Activated CD4-positive, alpha-beta memory T cell treated with anti-CD3 and anti-CD28 coated beads, Interleukin-2, amount 10 ng/mL, durations not matched to agents 7 days and 5 days (primary cell): ENCODE measurements at places on chromosomes 1 and 21. TPM values are rescaled to one million over a fixed set of nuclear protein-coding genes. Genes with fewer than 3 reads are reported as not detected.

- no peak overlapping the region for H3K4me3 ChIP-seq
- peaks cover 36% of the 10 kb centered on the region for H3K4me1 ChIP-seq
- DNase-seq: no peak
- peaks cover 10% of the 10 kb centered on the region for H3K36me3 ChIP-seq
- H3K27me3 ChIP-seq: peaks cover 19% of the 10 kb centered on the region
- no peak overlapping the region for H3K27ac ChIP-seq
These were observed 2.0 kb upstream of the UTP25 start for GRCh38 chr1:209825591-209826434.

GRCh38 chr21:35002879-35003722 is 46.0 kb downstream of the RUNX1 start:
- H3K36me3 ChIP-seq: peaks cover 53% of the 10 kb centered on the region
- no peak for DNase-seq
- H3K27ac ChIP-seq: no peak overlapping the region
- peaks cover 61% of the 10 kb centered on the region for H3K4me1 ChIP-seq
- no peaks in the 10 kb centered on the region for H3K27me3 ChIP-seq

DNA sequence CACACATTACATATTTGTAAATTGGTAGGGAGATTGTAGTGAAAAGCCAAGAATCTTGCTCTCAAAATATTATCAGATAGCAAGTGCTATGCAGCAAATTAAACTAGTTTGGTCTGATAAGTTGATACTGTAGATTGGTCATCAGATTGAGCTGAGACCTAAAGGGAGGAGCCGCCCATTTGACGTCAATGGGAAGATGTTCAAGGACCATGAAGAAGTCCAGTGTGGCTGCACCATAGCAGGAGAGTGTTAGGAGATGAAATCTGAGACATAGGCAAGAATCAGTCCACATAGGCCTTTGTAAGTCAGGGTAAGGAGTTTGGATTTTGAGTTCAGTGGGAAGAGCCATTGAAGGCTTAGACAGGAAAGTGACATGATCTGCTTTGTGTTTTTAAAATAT is 16.3 kb downstream of the ZMPSTE24 start:
- no peak for DNase-seq
- H3K27ac ChIP-seq: no peak overlapping the region
- H3K36me3 ChIP-seq: peaks cover 51% of the 10 kb centered on the region

DNA sequence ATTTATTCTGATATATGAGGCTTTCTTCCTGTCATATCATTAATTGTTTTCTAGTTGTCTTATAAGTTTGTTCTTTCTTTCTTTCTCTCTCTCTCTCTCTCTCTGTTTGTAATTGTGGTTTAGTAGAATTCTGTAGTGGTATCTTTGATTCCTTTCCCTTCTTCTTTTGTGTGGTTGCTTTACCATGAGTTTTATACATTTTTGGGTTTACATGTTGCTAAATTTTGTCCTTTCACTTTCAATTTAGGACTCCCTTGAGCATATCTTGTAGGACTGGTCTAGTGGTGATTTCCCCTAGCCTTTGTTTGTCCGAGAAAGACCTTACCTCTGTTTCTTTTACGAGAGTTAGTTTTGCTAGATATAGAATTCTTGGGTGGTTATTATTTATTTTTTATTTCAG is 162.3 kb upstream of the CHRM3 start:
- H3K36me3 ChIP-seq: no peaks in the 10 kb centered on the region
- no peaks in the 10 kb centered on the region for H3K4me1 ChIP-seq
- H3K27ac ChIP-seq: no peak overlapping the region
- H3K4me3 ChIP-seq: no peak overlapping the region

DNA sequence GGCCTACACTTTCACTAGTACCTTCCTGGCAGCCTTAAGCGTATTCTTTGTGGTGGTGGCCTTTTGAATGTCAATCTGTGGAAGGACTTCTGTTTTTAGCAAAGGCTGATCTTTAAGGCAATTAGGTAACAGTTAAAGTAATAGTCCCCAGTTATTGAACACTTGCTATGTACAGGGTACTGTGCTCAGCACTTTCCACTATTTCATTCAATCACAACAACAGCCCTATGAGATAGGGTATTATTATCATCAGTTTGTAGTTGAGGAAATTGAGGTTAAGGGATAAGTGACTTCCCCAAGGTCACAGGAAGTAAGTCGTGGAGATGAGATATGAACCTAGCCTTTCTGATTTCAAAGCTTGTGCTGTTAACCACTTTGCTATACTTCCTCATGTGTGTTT is 185.7 kb downstream of the ST6GALNAC3 start:
- no peak overlapping the region for H3K4me3 ChIP-seq
- peaks cover 29% of the 10 kb centered on the region for H3K4me1 ChIP-seq
- no peak for DNase-seq
- no peaks in the 10 kb centered on the region for H3K36me3 ChIP-seq
- H3K27ac ChIP-seq: no peak overlapping the region

DNA sequence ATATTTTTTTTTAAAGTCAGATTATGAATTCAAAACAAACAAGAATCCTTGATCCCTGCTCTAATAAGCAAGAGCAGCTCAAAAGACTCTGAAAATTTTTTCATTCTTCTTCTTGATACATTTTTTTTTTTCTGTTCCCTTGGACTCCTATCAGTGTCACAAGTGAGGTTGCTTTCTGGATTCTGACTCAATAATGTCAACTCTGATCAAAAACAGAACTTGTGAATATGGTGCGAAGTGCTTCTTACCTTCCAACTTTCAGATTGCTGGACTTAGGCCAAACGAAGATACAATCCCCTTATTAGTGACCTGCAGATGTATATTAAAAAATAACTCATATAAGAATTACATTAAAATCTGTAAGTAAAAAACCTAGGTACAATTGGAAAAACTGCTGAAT is 136.1 kb downstream of the GPATCH2 start:
- DNase-seq: no peak
- H3K4me1 ChIP-seq: peaks cover 14% of the 10 kb centered on the region
- no peak overlapping the region for H3K4me3 ChIP-seq
- H3K27ac ChIP-seq: no peak overlapping the region

DNA sequence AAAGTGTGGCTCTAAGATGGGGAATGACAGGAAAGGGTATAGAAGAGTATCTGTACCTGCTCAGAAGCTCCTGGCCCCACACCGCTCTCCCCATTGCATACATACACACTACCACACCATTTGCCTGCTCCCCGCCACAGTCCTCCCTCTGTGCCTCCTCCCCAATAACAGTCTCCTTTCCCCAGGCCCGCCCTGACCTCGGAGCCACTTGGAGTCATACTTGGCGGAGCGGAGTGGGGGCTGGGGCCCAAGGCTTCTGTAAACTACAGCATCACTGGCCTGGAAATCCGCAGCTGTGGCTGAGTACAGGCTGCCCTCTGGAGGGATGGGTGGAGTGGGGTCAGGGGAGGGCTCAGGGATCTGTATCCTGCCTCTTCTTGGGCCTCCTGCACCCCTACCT is 8.6 kb downstream of the SEMA6C start:
- no peak overlapping the region for H3K27ac ChIP-seq
- DNase-seq: no peak
- no peaks in the 10 kb centered on the region for H3K36me3 ChIP-seq
- H3K4me1 ChIP-seq: no peaks in the 10 kb centered on the region
- no peaks in the 10 kb centered on the region for H3K27me3 ChIP-seq

DNA sequence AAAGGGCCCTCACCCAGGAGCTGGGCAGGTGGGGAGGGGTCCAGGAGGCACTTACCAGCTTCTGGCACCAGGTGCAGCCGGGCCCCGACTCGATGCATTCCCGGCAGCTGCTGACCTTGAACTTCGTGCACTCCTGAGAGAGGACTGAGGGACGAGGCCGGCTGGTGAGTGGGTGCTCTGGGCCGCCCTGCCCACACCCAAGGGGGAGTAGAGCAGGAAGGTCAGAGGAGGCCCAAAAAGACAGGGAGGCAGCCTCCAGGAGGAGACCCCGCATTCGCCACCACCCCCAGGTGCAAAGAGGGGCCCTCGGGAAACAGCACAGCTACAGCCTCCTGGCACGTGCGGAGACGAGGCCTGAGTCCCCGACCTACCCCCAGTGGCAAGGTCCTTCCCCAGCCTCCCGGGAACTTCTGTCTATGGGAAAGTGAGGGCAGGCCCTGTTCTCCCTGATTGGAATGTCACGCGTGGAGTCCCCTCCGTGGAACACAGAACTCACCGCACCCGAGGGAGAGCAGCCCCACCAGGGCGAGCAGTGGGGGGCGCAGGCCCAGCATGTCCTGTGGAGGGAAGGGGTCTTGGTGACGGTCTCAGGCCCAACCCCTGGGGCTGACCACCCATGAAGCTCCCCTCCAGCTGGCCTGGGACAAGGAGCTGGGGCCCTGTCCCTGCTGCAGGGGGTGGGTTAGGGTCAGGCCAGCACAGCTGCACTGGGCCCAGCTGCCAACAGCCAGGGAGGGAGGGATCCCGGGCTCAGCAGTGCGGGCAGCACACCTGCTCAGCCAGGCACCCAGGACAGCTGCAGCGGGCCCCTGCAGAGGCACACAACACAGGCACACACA is 10.3 kb downstream of the ITGB2 start:
- H3K36me3 ChIP-seq: peaks cover 65% of the 10 kb centered on the region
- no peak for DNase-seq
- peak overlapping the region; percentile 89 for H3K27ac ChIP-seq

DNA sequence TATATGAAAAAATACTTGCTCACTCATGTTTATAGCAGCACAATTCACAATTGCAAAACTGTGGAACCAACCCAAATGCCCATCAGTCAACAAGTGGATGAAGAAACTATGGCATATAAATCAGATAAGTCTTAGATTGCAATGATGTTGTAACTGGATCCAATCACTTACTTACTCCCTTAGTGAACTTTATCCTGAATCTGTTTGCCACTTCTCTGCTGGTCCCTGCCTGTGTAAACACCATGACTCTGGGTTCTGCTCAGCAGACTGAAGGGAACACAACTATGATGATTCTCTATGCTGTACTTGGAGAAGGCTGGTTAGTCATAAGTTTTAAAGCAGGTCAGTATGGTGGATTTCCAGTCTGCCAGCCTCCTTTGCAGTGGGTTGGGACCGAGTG is 391.2 kb downstream of the RWDD3 start:
- no peaks in the 10 kb centered on the region for H3K27me3 ChIP-seq
- no peak overlapping the region for H3K4me3 ChIP-seq
- H3K36me3 ChIP-seq: no peaks in the 10 kb centered on the region
- H3K4me1 ChIP-seq: no peaks in the 10 kb centered on the region
- no peak overlapping the region for H3K27ac ChIP-seq

DNA sequence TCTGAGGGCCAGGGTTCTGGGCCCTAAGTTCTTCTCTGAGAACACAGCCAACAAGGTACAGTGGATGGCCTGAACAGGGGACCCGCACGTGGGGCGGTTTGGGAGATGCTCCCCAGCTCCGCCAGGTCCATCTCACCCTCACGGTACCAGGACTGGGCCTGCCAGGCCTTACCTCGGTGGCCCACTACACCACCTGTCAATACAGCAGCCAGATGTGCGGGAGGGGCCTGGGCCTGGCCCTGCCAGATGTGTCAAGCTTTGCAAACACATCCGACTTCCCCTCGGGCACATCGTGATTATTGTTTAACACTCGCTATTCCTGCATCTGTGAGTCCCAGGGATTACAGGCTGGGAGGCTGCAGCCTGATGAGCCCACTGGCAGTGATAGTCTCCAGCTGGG is 122.4 kb downstream of the LACTBL1 start:
- DNase-seq: no peak
- no peak overlapping the region for H3K27ac ChIP-seq
- H3K4me3 ChIP-seq: no peak overlapping the region
- peaks cover 30% of the 10 kb centered on the region for H3K27me3 ChIP-seq
- no peaks in the 10 kb centered on the region for H3K36me3 ChIP-seq

- no peaks in the 10 kb centered on the region for H3K4me1 ChIP-seq
- peaks cover 19% of the 10 kb centered on the region for H3K27me3 ChIP-seq
- no peak for DNase-seq
- no peak overlapping the region for H3K27ac ChIP-seq
These were observed 85.5 kb downstream of the PGBD5 start for GRCh38 chr1:230340526-230341161.

DNA sequence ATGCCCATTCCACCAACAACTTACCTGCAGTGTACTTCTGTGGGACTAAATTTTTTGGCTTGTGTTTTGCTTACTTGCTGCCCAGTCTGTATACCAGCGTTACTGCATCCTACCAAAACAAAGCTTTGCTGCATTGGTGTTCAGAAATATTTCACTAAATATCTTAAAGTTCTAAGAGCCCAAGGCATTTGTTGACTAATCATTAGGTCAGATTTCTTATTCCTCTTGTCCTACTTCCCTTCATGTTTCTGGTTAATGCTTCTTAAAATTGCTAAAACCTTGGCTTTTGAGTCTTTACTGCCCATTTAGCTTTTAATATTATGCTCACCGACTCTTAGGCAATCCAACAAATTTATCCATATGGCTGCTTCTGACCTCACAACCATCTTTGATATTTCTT is 161.8 kb downstream of the DPYD start:
- no peak overlapping the region for H3K4me3 ChIP-seq
- no peak for DNase-seq
- H3K4me1 ChIP-seq: no peaks in the 10 kb centered on the region
- H3K27me3 ChIP-seq: no peaks in the 10 kb centered on the region
- H3K27ac ChIP-seq: no peak overlapping the region

GRCh38 chr1:182990413-182991144 is 32.6 kb upstream of the LAMC1 start:
- H3K4me3 ChIP-seq: no peak overlapping the region
- no peaks in the 10 kb centered on the region for H3K4me1 ChIP-seq
- H3K36me3 ChIP-seq: no peaks in the 10 kb centered on the region
- H3K27ac ChIP-seq: no peak overlapping the region
- no peak for DNase-seq

GRCh38 chr21:20739421-20739820 is 258.8 kb upstream of the NCAM2 start:
- no peaks in the 10 kb centered on the region for H3K27me3 ChIP-seq
- H3K4me1 ChIP-seq: no peaks in the 10 kb centered on the region
- DNase-seq: no peak
- no peak overlapping the region for H3K27ac ChIP-seq
- H3K4me3 ChIP-seq: no peak overlapping the region

DNA sequence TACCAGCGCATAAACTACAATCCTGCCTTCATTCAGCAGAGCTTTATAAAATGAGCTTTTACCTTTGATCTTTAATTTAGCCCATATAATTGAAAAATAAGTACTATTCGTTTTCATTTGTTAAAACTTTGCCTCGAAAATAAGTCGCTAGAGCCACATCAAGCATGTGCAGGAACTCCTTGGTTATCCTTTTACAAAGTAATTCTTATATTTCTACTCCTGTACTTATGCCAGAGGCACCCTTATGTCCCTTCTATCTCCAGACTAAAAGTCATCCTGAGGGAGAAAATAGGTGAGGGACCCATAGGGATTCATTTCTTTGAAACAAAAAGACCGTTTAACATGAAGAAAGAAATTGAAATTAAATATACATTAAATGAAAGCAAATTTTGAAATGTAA is 278.2 kb upstream of the C1orf105 start:
- peaks cover 9% of the 10 kb centered on the region for H3K4me1 ChIP-seq
- no peak for DNase-seq
- H3K27ac ChIP-seq: no peak overlapping the region

Gene ADSS2
- 54.2 TPM for total RNA-seq

Gene ZFP69
- total RNA-seq: 2.5 TPM

Gene MFAP2
- total RNA-seq: not detected

Gene IL6R
- total RNA-seq: 15.7 TPM

Gene SMCP
- total RNA-seq: not detected
